ENCODE measurements at places on chromosomes 2 and 18. TPM values are rescaled to one million over a fixed set of nuclear protein-coding genes. Genes with fewer than 3 reads are reported as not detected.

Gene B3GNT7
- total RNA-seq, result 1.5 TPM

Gene CLHC1
- total RNA-seq, result 21.6 TPM

Gene CRYBA2
- total RNA-seq, result not detected

Gene DAPL1
- total RNA-seq, result not detected

Gene PROKR1
- not detected for total RNA-seq

Gene VAMP5
- total RNA-seq, result not detected

All from osteocyte (in vitro differentiated cells).